Nucleus accumbens (tissue), 56 donors: ENCODE measurements at places on chromosomes 4 and X.

DNA sequence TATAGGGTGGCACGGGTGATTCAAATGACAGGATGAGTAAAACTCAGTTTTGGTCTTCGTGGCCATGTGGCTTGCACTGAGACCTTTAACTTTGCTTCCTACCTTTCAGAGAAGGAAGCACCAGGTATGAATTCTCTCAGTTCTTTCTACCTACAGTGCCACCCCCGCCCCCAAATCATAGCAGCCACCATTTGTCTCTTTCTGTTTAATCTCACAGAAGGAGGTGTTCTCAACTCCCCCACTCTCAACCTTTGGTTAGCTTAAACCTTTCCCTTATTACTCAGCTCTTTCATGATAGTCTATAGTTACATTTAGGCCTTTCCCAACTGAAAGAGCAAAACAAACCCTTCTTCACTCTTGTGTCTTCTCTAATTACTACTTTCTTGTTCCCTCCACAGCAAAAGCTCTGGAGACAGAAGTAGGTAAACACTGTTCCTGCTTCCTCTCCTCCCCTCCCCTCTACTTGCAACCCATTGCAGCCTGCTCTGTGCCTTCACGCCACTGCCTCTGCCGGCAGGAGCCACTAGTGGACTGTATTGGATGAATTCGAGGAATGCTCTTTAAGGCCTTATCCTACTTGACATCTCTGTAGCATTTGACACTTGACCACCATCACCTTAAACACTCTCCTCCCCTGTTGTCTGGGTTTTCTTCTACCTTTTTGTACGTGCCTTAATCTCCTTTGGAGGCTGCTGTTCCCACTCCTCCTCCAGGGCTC is 123.7 kb downstream of the AFF1 start:
- no peak for DNase-seq

- DNase-seq, result no peak
Measured at GRCh38 chr4:145203410-145203809, 23.0 kb upstream of the OTUD4 start.

GRCh38 chr4:4763822-4764557 is 95.5 kb upstream of the MSX1 start:
- no peak for DNase-seq

DNA sequence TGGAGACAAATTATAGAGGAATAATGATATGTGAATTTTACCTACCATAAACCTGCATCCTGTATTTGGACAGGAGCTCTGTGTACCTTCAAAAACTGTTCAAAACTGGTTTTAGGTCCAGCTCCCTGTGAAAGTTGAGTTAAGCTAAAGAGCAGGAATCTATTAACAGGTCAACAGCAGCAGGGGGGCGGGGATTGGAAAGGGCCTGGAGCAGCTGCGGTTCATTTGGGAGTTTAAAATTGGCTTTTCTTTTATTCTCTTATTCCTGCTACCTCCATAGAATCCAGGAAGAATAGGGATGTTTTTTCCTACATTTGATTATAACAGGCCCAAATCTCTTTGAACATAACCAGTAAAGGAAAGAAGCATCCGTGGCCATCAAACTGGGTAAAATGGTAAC is 23.8 kb downstream of the SHROOM3 start:
- no peak for DNase-seq

DNA sequence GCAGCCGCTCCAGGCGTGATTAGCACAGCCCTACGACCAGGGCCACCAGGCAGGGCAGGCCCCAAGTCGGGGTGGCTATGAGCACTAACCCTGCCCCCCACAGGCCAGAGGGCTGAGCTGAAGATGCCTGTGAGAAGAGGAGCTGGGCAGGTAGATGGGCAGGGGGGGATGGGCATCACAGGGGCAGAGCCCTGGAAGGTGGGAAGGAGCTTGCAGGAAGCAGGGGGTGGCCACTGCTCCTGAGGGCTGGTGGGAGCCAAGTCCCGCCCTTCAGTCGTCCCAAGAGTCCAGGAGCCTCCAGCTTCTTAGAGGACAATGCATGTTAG is 7.3 kb upstream of the MXD4 start:
- no peak for DNase-seq

DNA sequence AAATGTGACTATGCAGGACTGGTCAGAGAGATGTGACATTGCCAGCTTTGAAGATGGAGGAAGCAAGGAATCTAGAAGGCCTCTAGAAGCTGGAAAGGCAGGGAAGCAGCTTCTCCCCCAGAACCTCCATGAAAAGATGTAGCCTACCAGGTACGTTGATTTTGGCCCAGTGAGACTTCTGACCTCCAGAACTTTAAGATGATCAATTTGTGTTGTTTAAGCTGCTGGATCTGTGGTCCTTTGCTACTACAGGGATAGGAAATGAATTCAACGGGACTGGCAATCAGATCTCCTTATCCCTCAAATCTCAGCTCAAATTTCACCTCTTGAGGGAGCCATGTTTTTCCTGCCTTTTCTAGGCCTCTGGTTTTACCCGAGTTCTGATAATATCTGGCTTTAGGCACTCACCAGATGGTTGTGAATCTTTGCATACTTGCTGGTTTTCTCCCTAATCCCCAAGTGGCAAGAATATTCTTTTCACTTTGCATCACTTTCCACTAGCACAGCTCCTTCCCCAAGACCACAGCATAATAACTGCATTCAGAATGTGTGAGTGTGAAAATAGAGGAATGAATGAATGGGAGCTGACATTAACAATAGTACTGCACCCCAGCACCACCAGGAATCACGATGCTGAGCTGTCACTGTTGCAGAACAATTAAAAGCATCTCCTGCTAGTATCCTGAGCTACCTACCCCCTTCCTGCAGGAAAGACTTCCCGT is 25.5 kb upstream of the TMSB4X start:
- DNase-seq, result no peak

DNA sequence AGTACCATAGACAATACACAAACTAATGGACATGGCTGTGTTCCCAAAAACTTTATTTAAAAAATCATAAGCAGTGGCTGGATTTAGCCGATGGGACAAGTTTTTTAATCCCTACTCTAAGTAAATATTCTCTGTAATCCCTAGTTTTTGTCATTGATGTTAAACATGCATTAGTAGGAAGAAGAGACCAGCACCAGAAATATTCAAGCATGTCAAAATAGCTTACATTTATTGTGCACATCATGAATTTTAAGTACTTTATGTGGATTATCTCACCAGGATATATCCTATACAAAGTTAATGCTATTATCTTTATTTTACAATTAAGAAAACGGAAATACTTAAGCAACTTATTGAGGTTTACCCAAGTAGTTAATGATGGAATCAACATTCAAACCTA is 46.0 kb downstream of the HSPA4L start:
- no peak for DNase-seq

GRCh38 chr4:30630431-30630830 is 89.7 kb upstream of the PCDH7 start:
- no peak for DNase-seq

DNA sequence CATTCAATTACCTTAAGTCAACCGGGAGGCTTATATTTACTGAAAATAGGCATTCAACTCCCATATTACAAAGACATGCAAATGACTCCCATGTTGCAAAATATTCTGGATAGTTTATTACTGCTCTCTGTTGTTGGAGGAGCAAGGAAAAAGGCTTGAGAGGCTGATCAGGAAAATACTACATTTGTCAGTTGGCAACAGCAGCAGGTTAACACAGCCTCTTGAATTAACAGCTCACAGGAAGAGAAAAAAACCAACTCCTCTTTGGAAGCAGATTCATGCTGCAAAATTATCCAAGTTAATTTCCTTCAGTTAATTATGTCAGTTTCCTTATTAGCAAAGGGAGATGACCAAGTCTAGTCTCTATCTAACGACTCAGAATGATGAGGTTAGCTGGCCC is 238.9 kb downstream of the MAML3 start:
- DNase-seq, result no peak
